ENCODE measurements at places on chromosomes 6 and 20. TPM values are rescaled to one million over a fixed set of nuclear protein-coding genes. Genes with fewer than 3 reads are reported as not detected.

MRPS26 gene
- 158 TPM for polyA plus RNA-seq

DDR1 gene
- 58.3 TPM for polyA plus RNA-seq

C4A gene
- not detected for polyA plus RNA-seq

GRCh38 chr6:114419175-114419574 is 76.4 kb upstream of the HS3ST5 start:
- DNase-seq = no peak

DNA sequence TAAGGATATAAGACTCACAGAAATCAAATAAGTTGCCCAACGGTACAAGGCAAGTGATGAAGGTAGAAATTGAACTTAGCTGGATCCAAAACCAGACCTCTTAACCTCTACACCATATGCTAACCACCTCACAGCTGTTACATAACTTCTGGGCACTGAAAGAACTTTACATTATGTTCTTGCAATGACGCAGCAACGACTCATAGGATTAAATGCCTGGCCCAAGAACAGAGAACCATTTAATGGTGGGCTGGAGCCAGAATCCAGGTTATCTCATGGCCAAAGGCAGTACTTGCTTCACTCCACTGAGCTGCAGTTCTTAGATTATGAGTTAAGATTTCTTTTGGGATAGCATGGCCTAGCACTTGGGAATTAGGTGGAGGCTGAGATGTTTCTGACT is 4.4 kb downstream of the TRMT6 start:
- no peak for DNase-seq

- DNase-seq = no peak
Measured at GRCh38 chr6:1659816-1660215, 50.1 kb downstream of the FOXC1 start.

TDRD6 gene
- 0.24 TPM for polyA plus RNA-seq
